ENCODE measurements at places on chromosomes 1 and 21.

DNA sequence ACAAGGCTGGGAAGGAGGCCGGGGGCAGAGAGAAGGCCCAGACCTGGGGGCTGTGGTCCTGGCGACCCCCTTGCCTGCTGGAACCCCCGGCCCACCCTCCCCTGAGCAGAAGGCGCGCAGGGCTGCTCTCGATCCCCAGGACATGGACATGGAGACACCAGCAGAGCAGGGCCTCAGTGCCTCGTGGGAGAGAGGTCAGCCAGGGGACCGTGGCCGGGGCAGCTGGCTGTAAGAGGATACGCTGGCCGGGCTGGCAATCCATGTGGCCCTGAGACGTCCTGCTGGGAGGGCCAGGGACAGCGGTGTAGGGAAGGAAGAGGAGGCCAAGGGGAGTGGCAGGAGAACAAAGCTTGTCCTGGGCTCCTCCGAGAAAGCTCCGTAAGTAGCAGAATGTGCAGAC, 132.2 kb downstream of the CASZ1 start:
- DNase-seq, result no peak

- DNase-seq, result no peak
These were observed 390.5 kb downstream of the ST6GALNAC3 start for GRCh38 chr1:76465030-76465429.

- no peak for DNase-seq
These were observed 139.3 kb upstream of the HMCN1 start for GRCh38 chr1:185594786-185595410.

- DNase-seq, result peak; percentile 70
These were observed 12.3 kb upstream of the GSTM4 start for GRCh38 chr1:109643385-109644230.

- no peak for DNase-seq
These were observed 2.2 kb downstream of the ERRFI1 start for GRCh38 chr1:8023995-8024313.

DNA sequence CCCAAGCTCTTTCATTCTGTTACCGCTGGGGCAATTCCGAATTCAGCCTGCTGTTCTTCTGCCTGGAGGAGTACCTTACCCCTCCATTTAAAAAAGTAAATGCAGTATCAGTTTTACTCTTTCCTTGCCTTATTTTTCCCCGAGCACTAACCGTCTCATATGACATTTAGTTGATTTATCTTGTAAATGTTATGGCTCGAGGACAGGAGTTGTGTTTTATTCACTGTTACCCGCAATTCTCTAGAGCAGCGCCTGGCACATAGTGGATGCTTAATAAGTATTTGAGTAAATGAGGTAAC, 425 bp upstream of the TADA1 start:
- DNase-seq, result no peak

GRCh38 chr1:100671601-100672000, 47.9 kb upstream of the VCAM1 start:
- no peak for DNase-seq

- DNase-seq, result no peak
These were observed 163.5 kb downstream of the TLR5 start for GRCh38 chr1:222979561-222979960.

GRCh38 chr1:160658162-160658813, 11.4 kb upstream of the SLAMF1 start:
- no peak for DNase-seq

- DNase-seq, result no peak
These were observed 120.1 kb downstream of the USP25 start for GRCh38 chr21:15849927-15850326.

DNA sequence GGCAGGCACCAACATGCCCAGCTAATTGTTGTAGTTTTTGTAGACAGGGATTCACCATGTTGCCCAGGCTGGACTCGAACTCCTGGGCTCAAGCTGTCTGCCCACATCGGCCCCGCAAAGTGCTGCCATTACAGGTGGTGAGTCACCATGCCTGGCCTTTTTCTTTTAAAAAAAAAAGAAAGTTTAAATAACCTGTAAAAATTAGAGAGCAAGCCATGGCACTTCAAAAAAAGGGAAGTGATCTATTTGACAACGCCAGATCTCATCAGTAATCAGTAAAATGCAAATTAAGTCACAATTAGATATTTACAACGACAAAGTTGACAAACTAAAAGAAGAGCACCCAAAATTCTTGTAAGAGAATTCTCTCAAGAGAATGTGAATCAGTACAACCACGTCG, 2.9 kb upstream of the RBBP5 start:
- DNase-seq, result no peak

DNA sequence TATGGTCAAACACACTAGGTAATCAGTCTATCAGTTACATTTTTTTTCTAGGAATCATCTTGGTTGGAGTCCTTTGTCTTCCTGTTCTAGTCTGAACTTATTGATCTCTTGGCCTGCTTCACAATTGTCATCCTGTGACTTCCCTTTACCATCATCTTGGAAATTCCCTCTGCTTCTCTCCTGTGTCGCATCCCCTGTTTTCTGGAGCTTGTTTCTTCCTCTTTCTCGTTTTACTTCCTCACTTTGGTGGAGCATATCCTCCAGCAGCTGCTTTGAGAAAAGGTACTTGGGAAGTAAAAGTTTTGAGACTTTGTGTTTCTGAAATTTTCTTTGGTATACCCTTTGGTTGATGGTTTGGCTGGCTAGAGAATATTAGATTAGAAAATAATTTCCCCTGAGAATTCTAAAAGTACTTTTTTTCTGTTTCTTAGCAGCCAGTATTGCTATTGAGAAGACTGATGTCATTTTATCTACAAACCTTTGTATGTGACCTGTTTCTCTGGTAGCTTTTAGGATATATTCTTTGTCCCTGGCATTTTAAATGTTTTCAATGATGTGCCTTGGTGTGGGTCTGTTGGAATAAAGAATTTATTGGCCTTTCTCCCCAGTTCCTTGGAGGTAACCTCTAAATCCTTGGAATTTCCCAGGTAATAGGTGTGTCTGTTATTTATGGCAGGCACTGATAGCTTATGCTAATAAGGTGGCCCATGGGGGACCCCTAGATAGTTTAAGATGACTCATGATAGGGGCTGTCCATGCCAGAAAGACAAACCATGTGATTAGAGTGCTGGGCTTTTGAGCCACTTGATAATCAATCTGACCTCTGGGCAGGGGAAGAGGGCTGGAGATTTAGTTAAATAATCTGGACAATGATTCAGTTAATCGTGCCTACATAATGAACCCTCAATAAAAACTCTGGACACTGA, 6.1 kb upstream of the MYCL start:
- no peak for DNase-seq

DNA sequence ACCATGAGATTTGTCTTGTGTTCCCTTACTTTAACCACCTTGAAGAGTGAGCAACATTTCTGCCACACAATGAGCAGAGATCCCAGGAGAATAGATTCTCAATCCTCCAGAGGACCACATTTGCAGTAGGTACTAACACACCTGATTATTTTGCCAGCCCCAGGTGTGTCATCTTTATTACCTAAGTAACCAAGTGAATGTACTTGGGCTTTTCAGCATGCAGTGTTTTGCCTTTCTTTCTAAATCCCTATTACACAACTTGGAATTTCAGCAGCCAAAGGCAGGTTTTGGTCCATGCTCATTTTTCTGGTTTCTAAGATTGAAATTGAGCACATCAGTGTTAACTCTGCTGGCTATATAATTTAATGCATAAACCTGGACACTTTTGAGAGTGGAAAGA, 43.2 kb upstream of the ST6GALNAC5 start:
- no peak for DNase-seq

- no peak for DNase-seq
These were observed 67.0 kb upstream of the BACE2 start for GRCh38 chr21:41100826-41101550.

GRCh38 chr1:100440075-100440809, 87.9 kb downstream of the CDC14A start:
- no peak for DNase-seq

- DNase-seq, result no peak
These were observed 93.0 kb upstream of the TENT5C start for GRCh38 chr1:117512728-117513321.

DNA sequence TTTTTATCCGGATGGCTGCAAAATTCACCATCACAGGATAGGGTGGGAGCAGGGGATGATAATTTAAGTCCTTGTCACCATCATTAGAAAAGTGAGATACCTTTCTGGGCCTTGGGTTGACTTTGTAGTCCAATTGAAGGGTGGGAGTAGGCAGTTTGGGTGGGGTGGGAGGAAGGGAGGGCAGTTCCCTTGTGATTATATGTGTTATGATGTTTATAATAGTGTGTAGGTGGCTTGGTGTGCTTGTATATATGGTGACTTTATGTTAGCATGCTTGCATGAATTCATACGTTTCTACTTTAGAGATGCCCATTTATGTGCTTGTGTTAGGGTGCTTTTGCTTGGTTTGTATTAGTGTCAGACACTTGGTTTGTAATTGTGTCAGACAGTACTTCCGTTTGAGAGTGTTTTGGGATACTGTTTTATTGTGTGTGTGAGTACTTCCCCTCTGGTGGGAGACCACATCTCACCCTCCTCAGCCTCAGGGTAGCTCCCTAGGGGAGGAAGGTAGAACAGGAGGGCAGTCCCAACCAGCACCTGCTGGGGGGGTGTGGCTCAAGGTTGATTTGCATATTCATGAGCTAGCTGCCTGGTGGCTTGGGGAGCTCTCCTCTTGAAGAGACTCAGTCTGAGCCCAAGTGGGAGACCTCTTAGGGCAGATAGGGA, 6.3 kb upstream of the POU3F1 start:
- DNase-seq, result no peak

DNA sequence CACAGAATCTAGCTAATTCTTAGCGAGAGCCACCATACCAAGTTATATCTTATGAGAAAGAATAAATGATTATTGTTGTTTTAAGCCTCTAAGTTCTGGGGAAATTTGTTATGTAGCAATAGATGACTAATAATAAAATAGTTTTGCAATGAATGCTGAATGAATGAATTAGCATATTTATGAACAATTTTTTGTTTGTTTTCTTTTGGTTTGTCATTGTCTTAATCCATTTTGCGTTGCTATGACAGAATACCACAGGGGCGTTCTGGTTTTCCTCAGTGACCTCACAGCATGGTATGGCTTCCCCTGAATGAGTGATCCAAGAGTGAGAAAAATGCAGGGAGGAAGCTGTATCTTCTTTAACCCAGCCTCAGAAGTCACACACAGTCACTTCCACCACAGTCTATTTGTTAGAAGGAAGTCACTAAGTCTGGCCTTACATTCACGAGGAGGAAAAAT, 53.8 kb upstream of the HPDL start:
- DNase-seq, result no peak

DNA sequence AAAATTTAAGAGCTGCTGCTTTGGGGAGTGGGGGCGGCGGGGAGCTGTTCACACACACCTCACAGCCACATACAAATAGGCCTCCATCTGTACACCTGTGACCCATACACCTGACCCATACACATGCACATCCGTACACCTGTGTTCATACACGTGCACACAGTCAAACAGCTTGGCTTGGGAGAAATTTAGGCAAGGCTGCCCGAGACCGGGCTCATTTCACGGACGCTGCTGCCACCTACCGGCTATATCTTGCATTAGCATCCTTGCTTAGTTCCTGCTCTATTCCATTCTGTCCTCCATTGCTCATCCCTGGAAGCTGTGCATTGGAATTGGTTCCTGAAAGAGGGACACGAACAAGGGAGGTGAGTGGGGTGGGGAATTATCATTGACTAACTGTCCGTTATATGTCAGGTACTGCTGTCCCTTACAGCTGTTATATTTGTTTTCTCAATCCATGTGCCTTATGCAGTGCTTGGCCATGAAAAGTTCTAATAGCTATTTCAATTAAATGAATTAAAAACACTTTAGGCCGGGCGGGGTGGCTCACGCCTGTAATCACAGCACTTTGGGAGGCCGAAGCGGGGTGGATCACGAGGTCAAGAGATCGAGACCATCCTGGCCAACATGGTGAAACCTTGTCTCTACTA, 37.1 kb upstream of the EPB41 start:
- peak; percentile 76 for DNase-seq
